ENCODE measurements at places on chromosomes 4 and X.

GRCh38 chrX:151363316-151363715 lies 33.7 kb upstream of the VMA21 start:
- H3K27me3 ChIP-seq, result peaks cover 17% of the 10 kb centered on the region
- H3K36me3 ChIP-seq, result no peaks in the 10 kb centered on the region
- no peak overlapping the region for H3K4me3 ChIP-seq
- no peak for DNase-seq
- H3K27ac ChIP-seq, result no peak overlapping the region
- H3K4me1 ChIP-seq, result peaks cover 8% of the 10 kb centered on the region

GRCh38 chr4:128512767-128513322 lies 225.2 kb upstream of the PGRMC2 start:
- H3K4me1 ChIP-seq, result peaks cover 8% of the 10 kb centered on the region
- no peaks in the 10 kb centered on the region for H3K27me3 ChIP-seq
- no peaks in the 10 kb centered on the region for H3K36me3 ChIP-seq
- no peak overlapping the region for H3K27ac ChIP-seq
- no peak for DNase-seq

DNA sequence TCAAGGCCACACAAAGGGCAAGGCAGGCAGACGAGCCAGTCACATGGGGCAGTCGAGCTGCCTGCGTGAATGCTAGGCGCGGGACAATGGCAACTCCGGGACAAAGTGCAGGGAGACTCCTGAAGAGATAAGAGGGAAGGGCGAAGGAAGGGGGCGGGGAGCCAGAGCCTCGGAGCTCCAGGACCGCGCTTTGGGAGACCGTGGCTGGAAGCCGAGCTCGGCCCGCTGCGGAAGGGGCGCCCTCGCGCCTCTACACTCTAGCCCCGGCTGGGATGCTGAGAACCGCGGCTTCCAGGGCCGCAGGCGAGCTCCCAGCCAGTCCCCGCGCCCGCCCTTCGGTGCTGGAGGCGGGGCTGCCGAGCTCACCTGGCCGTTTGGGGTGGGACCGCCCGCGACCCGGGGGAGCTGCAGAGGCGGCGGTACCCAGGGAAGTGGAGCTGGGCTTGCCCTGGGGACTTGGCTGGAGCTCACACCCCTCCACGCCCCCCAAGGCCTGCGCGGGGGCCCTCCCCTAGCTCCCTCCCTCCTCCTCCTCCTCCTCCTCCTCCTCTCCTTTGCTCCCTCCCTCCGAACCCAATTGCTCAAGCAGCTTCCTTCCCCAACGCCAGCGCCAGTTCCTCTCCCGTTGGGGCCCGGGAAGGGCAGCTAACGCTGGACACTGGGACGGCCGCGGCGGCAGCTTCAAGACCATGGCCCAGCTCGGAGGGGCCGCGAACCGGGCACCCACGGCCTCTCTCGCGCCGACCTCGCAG lies at the start of gene SOWAHD:
SOWAHD (plus strand) TSS at position 610 of the 752 bp plus-strand sequence; CDS start at position 690, 80 bp downstream.
- peak within 1 kb of the TSS; percentile 77 for H3K4me3 ChIP-seq
- H3K27me3 ChIP-seq, result peaks cover 4% of the 10 kb centered on the region
- H3K36me3 ChIP-seq, result no peaks in the 10 kb centered on the region
- DNase-seq, result no peak
- H3K27ac ChIP-seq, result no peak within 1 kb of the TSS

DNA sequence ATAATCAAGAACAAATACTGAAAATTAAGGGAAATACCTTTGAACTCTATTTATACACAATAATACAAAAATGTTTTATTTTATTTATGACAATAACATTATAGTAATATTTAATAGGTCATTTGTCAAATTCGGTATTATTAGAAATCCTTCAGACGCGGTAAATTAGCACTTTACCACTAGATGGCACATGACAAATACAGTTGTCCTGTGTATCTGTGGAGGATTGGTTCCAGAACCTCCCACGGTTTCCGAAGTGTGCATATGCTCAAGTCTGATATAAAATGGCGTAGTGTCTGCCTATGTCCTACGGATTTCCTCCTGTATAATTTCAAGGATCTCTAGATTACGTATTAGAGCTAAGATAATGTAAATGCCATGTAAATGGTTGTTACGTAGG lies 8.1 kb upstream of the LINC00632 start:
- H3K27me3 ChIP-seq, result no peaks in the 10 kb centered on the region
- DNase-seq, result no peak
- H3K4me3 ChIP-seq, result no peak overlapping the region
- no peak overlapping the region for H3K27ac ChIP-seq

DNA sequence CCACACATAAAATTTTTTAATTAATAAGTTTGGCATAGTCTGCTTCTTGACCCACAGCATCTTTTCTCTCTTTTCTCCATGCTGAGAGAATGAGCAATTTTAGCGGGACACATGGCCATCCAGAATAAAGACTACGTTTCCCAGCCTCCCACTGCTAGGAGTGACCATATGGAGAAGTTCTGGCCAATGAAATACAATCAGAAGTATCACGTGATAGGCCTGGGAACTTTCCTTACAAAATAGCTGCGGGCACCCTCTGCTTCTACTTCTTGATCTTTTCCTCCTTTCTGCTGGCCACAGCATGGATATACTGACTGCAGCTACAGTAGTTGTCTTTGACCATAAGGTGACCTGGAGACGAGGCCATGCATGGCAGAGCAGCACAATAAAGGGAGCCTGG lies 348.0 kb downstream of the BCOR start:
- DNase-seq, result no peak
- H3K4me3 ChIP-seq, result no peak overlapping the region
- H3K36me3 ChIP-seq, result no peaks in the 10 kb centered on the region
- no peak overlapping the region for H3K27ac ChIP-seq
- peaks cover 7% of the 10 kb centered on the region for H3K27me3 ChIP-seq
- H3K4me1 ChIP-seq, result peaks cover 1% of the 10 kb centered on the region

DNA sequence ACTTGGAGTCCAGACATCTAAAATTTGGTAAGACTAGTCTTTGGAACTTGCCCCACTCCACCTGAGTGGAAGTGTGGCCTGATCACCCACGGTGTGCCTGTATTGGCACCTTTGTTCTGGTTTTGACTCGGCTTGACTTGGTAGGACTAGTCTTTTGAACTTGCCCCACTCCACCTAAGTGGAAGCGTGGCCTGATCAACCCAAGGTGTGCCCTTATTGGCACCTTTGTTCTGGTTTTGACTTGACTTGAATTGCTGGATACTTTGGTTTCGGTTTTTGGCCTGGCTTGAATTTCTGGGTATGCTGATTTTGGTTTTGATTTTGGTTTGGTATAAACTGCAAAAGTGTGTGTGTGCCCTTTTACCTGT lies 44.7 kb upstream of the UGT2B7 start:
- H3K4me1 ChIP-seq, result peaks cover 7% of the 10 kb centered on the region
- no peak overlapping the region for H3K4me3 ChIP-seq
- H3K36me3 ChIP-seq, result no peaks in the 10 kb centered on the region
- no peak overlapping the region for H3K27ac ChIP-seq

- H3K27ac ChIP-seq, result no peak overlapping the region
- H3K4me1 ChIP-seq, result no peaks in the 10 kb centered on the region
- H3K27me3 ChIP-seq, result no peaks in the 10 kb centered on the region
Measured at GRCh38 chrX:132101799-132102198, 26.0 kb downstream of the FRMD7 start.

GRCh38 chr4:168275836-168276235 lies 42.7 kb downstream of the DDX60 start:
- H3K4me1 ChIP-seq, result no peaks in the 10 kb centered on the region
- H3K27ac ChIP-seq, result no peak overlapping the region
- H3K27me3 ChIP-seq, result no peaks in the 10 kb centered on the region
- H3K36me3 ChIP-seq, result peaks cover 17% of the 10 kb centered on the region

GRCh38 chr4:152738827-152739226 lies 40.7 kb downstream of the TIGD4 start:
- H3K36me3 ChIP-seq, result no peaks in the 10 kb centered on the region
- no peaks in the 10 kb centered on the region for H3K4me1 ChIP-seq
- DNase-seq, result no peak
- no peak overlapping the region for H3K27ac ChIP-seq
- no peak overlapping the region for H3K4me3 ChIP-seq

DNA sequence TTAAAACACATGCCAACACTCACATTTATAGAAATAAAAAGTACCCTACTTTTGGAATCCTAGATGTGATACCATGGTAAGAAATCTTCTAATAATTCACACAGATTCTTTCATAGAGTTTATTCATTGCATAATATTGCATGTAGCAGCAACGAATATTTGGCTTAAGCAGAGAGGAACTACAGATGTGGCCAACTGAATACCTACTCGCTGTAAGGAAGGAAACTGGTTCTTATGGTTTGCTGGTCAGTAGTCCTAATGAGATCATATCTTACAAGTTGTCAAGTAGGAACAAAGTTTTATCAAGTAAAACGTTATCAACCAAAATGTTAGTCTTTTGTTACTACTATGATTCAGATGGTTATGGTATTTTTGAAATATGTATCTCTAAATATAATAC lies 996.1 kb downstream of the PDHA2 start:
- no peak overlapping the region for H3K4me3 ChIP-seq
- H3K27me3 ChIP-seq, result no peaks in the 10 kb centered on the region
- no peak for DNase-seq
- H3K36me3 ChIP-seq, result no peaks in the 10 kb centered on the region

GRCh38 chr4:34920032-34920431 lies 1324.3 kb downstream of the ARAP2 start:
- no peaks in the 10 kb centered on the region for H3K36me3 ChIP-seq
- no peak for DNase-seq
- no peak overlapping the region for H3K4me3 ChIP-seq

GRCh38 chrX:40644176-40644575 lies 3.2 kb downstream of the CXorf38 start:
- no peaks in the 10 kb centered on the region for H3K27me3 ChIP-seq
- H3K36me3 ChIP-seq, result peaks cover 1% of the 10 kb centered on the region
- H3K27ac ChIP-seq, result no peak overlapping the region

GRCh38 chr4:20284990-20285389 lies 33.3 kb downstream of the SLIT2 start:
- H3K27ac ChIP-seq, result no peak overlapping the region
- H3K4me3 ChIP-seq, result no peak overlapping the region
- H3K36me3 ChIP-seq, result peaks cover 13% of the 10 kb centered on the region
- DNase-seq, result no peak

DNA sequence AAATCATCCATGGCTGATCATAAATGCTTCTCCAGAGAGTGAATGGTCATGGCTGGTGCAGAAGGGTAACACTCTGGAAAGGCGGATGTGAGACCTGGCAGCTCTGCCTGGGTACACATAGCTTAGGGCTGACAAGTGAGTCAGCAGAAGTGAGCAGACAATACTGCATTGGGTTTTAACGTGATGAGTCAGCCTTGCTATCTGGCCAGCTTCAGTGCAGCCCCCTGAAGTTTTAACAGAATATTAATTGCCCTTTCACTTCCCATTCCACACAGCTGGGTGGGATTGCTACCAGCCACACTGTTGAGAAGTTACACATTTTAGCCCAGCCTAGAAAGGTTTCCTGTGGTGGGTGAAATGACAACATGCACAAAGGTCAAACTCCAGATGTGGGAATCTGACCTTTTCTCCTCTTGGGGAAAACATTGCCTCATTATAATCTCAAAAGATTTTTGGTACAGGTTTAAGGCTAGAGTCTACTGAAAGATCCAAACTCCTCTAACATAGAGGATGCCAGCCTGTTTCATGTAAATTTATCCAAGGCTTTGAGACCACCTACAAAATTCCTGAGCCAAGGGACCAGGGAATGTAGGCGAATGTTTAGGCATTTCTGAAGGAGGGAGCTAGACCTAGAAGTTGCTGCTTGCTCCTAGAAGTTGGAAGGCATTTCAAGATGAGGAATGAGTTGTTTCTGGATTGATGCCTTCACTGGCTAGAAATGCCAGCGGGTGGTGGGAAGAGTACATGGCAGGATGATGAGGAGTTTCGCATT lies 230.3 kb upstream of the PGRMC2 start:
- no peak overlapping the region for H3K4me3 ChIP-seq
- no peaks in the 10 kb centered on the region for H3K36me3 ChIP-seq
- peak; percentile 11 for DNase-seq
- no peaks in the 10 kb centered on the region for H3K27me3 ChIP-seq
- H3K4me1 ChIP-seq, result peaks cover 11% of the 10 kb centered on the region

DNA sequence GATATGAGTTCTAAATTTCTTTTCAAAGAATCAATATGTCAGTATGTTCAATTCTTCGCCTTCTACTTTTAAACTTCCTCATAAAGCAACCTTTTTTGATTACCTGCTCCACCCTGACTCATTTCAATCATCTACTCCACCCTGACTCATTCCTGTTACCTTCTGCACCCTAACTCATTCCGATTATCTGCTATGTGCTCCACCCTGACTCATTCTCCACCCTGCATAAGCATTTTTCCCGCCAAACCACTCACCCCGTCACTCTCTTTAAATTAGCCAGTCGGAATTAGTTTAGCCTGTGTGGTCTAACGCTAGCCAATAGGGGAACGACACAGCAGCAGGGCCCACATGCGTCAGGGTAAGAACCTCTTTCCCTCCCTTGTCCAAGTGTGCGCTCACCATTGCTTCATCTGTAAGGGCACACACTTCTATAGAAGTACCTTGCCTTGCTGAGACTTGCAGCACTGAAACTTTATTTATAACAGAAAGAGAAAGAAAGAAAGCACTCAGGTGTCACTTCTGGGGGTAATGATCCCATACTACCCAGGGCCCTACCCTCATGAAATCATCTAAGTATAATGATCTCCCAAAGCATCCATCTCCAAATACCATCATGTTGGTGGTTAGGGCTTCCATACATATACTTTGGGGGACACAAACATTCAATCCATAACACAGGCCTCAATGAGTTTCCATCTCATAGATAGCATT lies 875.2 kb downstream of the RAPGEF2 start:
- H3K27me3 ChIP-seq, result no peaks in the 10 kb centered on the region
- no peaks in the 10 kb centered on the region for H3K4me1 ChIP-seq
- no peaks in the 10 kb centered on the region for H3K36me3 ChIP-seq
- no peak overlapping the region for H3K4me3 ChIP-seq
- H3K27ac ChIP-seq, result no peak overlapping the region
- DNase-seq, result no peak

DNA sequence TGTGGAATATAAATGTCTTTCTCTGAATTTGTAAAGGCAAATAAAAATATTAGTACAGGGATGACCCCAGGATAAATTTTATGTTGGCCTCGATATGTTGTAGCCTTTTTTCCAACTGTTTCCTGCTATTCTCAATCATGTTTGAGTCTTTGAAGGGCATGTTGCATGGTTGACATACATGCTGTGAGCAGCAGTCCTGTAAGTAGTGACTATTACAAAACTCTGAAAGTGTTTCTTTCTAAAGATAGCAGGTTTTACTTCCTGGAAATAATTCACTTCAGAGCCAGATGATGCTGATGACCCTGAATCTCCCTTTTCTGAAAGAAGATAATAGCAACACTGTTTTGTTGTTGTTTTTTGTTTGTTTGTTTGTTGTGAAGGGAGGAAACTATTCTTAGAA lies 393.0 kb upstream of the GNPDA2 start:
- no peak for DNase-seq
- H3K27me3 ChIP-seq, result no peaks in the 10 kb centered on the region
- H3K4me1 ChIP-seq, result no peaks in the 10 kb centered on the region
- H3K4me3 ChIP-seq, result no peak overlapping the region
- H3K36me3 ChIP-seq, result no peaks in the 10 kb centered on the region
- no peak overlapping the region for H3K27ac ChIP-seq

DNA sequence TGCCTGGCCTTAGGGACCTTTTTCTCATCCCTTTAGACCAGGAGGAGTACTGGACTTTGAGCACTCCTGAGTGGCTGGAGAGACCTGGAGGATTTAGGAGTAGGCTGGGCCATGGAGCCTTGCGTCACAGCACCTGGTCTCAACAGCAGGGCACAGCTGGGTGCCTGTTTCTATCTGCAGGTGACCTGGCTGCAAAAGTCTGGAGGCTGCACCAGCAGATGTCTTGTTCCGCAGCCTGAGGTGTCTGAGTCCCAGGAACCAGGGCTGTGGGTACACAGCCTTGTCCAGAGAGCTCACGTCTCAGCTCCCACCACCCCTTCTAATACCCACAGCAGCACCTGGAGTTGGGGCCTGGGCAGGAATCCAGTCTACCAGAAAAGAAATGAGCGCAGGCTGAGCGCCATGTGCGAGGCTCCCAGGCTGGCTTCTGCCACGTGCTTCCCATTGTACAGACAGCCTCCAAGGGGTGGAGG lies 5.0 kb upstream of the NSD2 start:
- H3K27me3 ChIP-seq, result peaks cover 22% of the 10 kb centered on the region
- H3K4me3 ChIP-seq, result no peak overlapping the region
- H3K27ac ChIP-seq, result no peak overlapping the region
- H3K36me3 ChIP-seq, result no peaks in the 10 kb centered on the region

All from neuronal stem cell (in vitro differentiated cells).